Ovary (tissue), 10 donors: ENCODE measurements at places on chromosomes 7 and 10. TPM values are rescaled to one million over a fixed set of nuclear protein-coding genes. Genes with fewer than 3 reads are reported as not detected.

AS3MT gene
- 6.4 TPM for total RNA-seq

ARHGAP22 gene
- total RNA-seq: 4.4 TPM

PTPRZ1 gene
- 0.86 TPM for total RNA-seq

CRYGN gene
- total RNA-seq: not detected

DNA sequence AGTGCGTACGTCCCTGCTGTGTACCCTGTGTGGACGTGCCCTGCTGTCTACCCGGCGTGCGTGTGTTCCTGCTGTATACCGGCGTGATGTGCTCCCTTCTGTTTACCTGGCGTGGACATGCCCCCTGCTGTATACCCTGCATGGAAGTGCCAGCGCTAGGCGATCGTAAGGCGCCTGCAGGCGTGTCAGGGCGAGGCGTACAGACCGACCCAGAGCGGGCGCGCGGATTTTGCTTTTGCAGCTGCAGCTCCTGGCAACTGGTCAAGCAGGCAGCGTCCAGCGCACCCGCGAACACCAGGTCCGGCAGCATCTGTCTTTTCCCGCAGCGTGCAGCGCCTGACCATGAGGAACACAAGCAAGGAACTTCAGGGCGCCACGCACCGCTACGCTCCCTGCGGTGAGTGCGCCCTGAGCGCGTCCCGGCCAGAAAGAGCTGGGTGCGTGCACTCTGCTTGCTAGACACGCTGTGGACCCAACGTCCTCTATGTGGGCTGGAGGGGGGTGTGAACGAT lies 680 bp downstream of the C7orf57 start:
- no peak for DNase-seq
- no peaks in the 10 kb centered on the region for H3K27me3 ChIP-seq
- peaks cover 11% of the 10 kb centered on the region for H3K4me1 ChIP-seq
- H3K36me3 ChIP-seq: no peaks in the 10 kb centered on the region
- no peak overlapping the region for H3K27ac ChIP-seq

DNA sequence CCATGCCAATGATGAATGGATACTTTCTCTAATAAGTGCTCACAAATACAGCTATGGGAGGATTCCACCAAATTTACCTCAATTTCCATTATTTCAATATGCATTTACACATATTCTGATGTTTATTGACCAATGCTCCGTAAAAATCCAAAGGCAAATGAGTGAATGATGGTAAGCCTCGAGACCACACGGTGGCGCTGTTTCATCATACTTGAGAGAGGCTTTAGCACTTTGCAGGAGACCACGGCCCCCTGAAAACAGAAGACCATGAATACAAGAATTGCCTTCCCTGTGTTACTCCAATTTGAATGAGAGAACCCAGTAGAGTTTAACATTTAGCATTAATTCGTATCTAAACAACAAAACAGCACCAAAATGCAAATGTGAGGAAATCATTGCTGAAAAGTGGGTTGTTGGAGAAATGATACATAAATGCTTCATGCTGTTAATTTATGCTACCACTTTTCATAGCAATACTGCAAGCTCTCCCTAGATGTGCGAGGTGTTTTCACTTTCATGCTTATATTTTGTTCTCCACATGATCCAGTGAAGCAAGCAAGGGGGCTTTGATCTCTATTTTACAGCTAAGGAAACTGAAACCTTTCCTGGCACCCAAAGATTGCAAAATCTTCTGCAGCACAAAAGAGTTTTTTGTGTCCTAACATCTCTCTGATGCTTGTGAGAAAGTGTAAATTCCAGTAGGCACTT lies 35.4 kb downstream of the TRIL start:
- peak; percentile 78 for DNase-seq
- no peak overlapping the region for H3K4me3 ChIP-seq
- H3K27me3 ChIP-seq: no peaks in the 10 kb centered on the region
- H3K36me3 ChIP-seq: no peaks in the 10 kb centered on the region
- H3K4me1 ChIP-seq: no peaks in the 10 kb centered on the region

- no peaks in the 10 kb centered on the region for H3K36me3 ChIP-seq
- H3K27ac ChIP-seq: no peak overlapping the region
- no peaks in the 10 kb centered on the region for H3K4me1 ChIP-seq
- H3K4me3 ChIP-seq: no peak overlapping the region
Measured at GRCh38 chr7:114648117-114648516, 233.5 kb downstream of the FOXP2 start.

DNA sequence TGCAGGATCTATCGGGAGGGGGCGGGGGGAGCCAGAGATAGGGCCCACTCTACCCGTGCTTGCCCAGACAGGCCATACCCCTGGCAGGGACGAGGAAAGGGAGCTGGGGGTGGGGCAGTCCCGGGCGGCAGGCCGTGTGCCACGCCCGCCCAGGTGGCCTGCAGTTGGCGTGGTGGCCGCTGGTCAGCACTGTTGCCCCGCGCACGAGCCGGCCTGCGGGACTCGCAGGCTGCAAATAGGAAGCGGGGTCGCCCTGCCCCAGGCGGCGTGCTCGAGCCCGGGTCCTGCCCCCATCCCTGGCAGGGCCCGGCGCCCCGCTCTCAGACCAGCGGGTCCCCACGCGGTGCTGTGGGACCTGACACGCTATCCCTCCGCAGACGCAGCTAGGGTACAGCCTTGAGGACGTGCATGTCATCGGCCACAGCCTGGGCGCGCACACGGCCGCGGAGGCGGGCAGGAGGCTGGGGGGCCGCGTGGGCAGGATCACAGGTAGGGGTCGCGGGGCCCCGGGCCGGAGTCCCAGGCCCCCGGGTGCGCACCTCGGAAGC lies 6.7 kb downstream of the PNLIPRP2 start:
- peak; percentile 38 for DNase-seq
- peak overlapping the region; percentile 22 for H3K4me3 ChIP-seq
- H3K27ac ChIP-seq: no peak overlapping the region
- H3K4me1 ChIP-seq: peaks cover 11% of the 10 kb centered on the region
- no peaks in the 10 kb centered on the region for H3K27me3 ChIP-seq
- H3K36me3 ChIP-seq: no peaks in the 10 kb centered on the region

- no peaks in the 10 kb centered on the region for H3K4me1 ChIP-seq
- no peak for DNase-seq
- H3K4me3 ChIP-seq: no peak overlapping the region
- H3K27me3 ChIP-seq: no peaks in the 10 kb centered on the region
- no peaks in the 10 kb centered on the region for H3K36me3 ChIP-seq
Measured at GRCh38 chr7:3215624-3216585, 85.1 kb upstream of the SDK1 start.

DNA sequence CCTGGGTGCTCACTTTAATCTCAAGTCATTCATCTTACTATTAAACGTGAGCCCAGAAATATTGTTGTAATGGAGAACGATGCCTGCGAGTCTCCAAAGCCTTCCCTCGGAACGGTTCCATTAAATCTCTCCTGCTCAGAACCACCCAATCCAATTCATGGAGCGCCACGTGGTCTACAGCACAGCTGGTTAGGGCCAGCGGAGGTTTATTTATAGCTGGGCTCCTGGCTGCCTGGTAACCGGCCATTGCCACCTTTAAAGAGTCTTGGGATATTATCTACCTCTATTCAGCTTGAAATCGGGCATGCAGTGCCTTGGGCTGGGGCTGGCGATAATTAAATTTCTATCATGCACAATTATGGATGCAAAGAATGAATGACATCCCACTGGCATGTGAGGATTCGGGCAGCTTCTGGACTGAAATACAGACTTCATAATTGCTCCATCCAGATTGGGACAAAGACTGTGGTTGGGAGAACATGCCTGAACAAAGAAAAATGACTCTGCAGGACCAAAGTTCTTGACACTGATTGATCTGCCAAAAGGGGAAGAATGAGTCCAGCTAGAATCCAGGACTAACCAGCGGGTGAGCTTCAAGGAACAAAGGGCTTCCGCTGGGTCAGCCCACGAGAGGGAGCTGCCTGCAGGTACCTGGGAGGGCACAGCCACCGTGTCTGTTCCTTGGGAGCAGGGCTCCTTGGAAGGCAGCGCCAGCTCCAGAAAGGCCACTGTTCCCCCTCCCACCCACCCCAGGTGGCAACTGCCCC lies 7.3 kb downstream of the FAM20C start:
- no peaks in the 10 kb centered on the region for H3K36me3 ChIP-seq
- H3K4me3 ChIP-seq: no peak overlapping the region
- no peak overlapping the region for H3K27ac ChIP-seq
- no peak for DNase-seq

DNA sequence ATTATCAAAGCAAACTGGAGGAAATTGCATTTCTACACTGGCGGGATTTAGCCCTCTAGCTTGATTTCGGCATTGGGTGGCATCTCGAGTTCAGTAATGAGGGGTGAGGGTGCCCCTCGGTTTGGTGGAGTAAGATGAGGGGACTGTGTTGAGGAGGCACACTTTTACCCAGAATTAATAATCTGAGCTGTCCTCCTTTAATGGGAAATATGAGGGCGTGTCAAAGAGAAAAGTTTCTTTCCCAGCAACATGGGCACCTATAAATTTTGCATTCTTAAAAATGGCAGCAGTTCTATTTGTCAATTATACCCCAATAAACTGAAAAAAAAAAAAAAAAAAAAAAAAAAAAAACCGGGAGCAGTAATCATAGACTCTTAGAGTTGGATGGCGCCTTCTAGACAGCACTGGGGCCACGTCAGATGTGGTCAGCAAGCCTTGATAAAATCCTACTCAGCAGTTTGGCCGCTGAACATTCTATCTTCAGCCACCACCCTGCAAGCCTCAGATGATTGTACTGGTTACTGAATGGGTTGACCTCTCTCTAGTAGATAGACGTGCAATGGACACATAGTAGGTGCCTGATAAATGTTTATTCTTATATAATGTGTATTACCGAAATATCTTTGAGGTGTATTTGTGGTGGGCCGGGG lies 931 bp downstream of the PAPSS2 start:
- peak overlapping the region; percentile 84 for H3K4me3 ChIP-seq
- no peaks in the 10 kb centered on the region for H3K36me3 ChIP-seq
- peaks cover 9% of the 10 kb centered on the region for H3K4me1 ChIP-seq
- H3K27ac ChIP-seq: peak overlapping the region; percentile 54
- DNase-seq: peak; percentile 71

DNA sequence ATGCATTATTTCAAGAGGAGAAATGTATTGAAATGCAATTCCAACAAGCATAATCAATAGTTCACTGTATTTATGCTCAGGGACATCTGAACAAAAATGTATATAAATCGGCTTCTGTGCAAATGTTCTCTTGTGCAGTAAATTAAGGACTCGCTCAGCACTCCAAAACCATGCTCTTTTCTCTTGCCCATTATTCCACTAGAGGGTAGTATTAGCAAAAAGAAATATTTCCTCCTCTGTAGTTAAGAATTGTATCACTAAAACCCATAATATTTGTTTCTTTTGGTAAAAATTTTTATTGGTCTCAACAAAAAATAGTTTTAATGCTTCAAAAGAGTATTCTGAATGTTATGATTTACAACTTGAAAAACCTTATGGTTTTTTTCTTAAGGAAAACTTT lies 803.1 kb downstream of the PCDH15 start:
- no peaks in the 10 kb centered on the region for H3K36me3 ChIP-seq
- no peak for DNase-seq
- H3K27ac ChIP-seq: no peak overlapping the region
- no peaks in the 10 kb centered on the region for H3K27me3 ChIP-seq

DNA sequence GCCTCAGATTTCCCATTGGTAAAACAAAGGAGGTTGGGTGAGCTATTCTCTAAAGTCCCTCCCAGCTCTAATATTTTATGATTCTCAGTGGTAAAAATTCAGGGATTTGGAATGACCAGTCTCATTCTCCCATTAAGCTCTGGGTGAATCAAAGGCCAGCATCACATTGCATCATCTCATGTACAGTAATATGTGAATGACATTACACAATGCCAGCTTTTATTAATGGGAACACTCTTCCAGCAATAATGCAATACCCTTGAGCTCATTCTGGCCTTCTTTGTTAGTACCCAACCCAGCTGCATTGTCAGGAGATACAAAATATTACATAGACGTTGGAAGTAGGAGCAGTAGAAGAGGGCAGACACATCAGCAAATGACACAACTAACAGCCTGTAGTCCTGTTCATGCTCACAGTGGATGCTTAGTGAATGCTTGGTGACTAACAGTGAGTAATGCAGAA lies 100.0 kb upstream of the EGR2 start:
- H3K36me3 ChIP-seq: no peaks in the 10 kb centered on the region
- H3K27ac ChIP-seq: no peak overlapping the region
- H3K4me1 ChIP-seq: no peaks in the 10 kb centered on the region
- H3K4me3 ChIP-seq: no peak overlapping the region
- no peaks in the 10 kb centered on the region for H3K27me3 ChIP-seq
- DNase-seq: no peak

DNA sequence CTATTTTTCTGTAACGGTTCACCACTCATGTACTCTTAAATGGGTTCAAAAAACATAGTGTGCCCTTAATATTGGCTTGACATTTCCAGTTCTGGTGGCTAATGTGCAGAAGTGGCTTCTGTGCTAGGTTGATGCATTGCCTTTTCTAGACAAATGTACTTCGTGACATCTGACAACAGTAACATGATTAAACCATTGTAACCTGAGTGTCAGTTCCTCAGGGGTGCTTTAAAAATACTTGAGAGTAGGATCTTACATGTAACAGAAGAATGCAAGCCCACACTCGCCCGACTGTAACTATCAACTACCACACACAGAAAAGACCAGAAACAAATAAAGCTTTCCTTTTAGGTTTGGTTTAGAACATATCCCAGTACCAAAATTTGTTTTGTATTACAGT lies 393.4 kb upstream of the NFE2L3 start:
- DNase-seq: no peak
- H3K4me3 ChIP-seq: no peak overlapping the region

DNA sequence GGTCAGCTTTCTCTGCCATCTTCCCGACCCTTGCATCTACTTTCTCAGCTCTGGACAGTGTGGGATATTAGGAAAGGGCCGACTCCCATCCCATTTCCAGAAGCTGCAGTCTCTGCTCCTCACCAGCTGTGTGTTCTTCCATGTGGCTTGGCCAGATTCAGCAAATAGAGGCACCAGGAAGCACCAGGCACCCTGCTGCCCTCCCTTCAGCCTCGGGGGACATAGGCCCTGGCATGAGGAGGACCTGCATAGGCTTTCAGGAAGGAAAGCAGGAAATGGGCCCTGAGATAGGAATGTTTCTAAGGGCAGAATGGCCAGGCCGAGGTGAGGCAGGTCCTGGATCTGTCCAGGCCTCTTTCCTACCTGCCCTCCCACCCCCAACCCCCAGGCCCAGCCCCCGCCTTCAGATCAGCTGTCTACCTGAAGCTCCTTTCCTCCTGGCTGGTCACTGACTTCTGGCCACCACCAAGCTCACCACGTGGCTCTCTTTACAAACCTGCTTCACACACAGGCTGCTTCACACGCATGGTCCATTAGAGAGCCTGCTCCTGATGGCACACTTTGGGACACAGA lies 27.5 kb upstream of the PURB start:
- no peak overlapping the region for H3K4me3 ChIP-seq
- no peaks in the 10 kb centered on the region for H3K36me3 ChIP-seq
- no peak for DNase-seq
